CD4-positive, alpha-beta T cell treated with Interleukin-1 beta for 1 hour (primary cell): ENCODE measurements at places on chromosomes 5 and 9.

GRCh38 chr5:103706939-103707682 is 144.5 kb upstream of the NUDT12 start:
- no peak for DNase-seq

- DNase-seq: no peak
Measured at GRCh38 chr9:9214066-9214465, 1398.7 kb downstream of the PTPRD start.

DNA sequence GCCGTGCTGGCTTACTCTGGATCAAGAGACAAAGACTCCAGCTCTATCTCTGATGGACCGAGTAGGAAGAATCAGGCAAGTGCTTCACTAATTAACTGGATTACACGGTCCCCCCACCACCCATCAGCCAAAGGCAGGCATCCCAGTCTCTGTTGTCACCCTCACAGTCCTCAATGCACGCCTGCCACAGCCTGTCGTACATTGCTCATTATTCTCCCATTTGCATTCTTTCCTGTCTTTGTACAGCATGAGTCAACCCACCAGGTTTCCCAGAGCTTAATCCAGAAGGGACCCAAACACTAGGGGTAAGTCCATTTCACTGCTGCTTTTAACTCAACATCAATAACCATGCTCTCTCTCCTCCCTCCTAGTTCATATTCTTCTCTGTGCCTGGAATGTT is 44.4 kb downstream of the PCA3 start:
- no peak for DNase-seq

GRCh38 chr5:38556599-38557307 is at the start of gene LIFR:
Gene LIFR, minus strand, starts transcription at chr5:38556646. Its CDS starts 25,999 bp downstream, at chr5:38530647.
- peak; percentile 38 for DNase-seq

- DNase-seq: no peak
Measured at GRCh38 chr5:39270225-39270848, 51.0 kb upstream of the FYB1 start.

GRCh38 chr5:131790550-131790949 is 6.3 kb downstream of the FNIP1 start:
- no peak for DNase-seq
